ENCODE measurements at places on chromosomes 12 and 14. TPM values are rescaled to one million over a fixed set of nuclear protein-coding genes. Genes with fewer than 3 reads are reported as not detected.

Gene TMEM52B
- not detected for total RNA-seq

Gene DPPA3
- not detected for total RNA-seq

DNA sequence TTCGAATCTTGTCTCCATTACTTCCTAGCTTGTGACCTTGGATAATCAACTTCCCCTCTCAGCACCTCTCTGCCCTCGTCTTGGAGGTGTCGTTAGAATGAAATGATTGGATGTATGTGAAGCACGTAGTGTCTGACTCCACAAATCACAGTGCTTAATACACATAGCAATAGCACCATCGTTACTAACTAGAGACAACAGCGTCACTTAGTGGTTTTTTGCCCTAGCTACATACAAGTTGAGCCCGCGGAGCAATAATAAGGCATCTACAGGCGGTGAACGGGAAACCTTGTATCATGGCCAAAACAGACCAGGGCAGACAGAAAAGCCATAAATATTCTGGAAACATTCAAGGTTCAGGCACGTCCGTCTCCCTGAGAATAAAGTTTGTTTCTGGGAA is 154.9 kb downstream of the ASCL4 start:
- DNase-seq: peak; percentile 12

Gene MIS18BP1
- total RNA-seq: 29.8 TPM

Gene SLCO1B1
- not detected for total RNA-seq

DNA sequence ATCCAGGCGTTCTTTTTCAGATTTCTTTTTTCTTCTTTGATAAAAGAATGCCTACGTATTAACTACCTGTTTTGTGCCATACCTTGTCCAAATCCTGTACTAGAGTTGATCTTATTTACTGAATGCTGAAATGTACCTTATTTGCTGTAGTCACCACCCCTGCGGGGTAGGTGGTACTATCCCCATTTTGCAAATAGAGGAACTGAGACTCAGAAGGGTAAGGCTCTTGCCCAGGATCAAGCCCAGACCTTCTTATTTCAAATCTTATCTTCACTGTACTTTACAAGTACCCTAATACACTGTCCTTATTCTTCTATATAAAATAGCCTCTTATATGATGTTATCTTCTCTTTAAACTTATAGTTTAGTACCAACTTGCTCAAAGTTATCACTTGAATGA is 206.5 kb downstream of the SLC41A2 start:
- no peak for DNase-seq

DNA sequence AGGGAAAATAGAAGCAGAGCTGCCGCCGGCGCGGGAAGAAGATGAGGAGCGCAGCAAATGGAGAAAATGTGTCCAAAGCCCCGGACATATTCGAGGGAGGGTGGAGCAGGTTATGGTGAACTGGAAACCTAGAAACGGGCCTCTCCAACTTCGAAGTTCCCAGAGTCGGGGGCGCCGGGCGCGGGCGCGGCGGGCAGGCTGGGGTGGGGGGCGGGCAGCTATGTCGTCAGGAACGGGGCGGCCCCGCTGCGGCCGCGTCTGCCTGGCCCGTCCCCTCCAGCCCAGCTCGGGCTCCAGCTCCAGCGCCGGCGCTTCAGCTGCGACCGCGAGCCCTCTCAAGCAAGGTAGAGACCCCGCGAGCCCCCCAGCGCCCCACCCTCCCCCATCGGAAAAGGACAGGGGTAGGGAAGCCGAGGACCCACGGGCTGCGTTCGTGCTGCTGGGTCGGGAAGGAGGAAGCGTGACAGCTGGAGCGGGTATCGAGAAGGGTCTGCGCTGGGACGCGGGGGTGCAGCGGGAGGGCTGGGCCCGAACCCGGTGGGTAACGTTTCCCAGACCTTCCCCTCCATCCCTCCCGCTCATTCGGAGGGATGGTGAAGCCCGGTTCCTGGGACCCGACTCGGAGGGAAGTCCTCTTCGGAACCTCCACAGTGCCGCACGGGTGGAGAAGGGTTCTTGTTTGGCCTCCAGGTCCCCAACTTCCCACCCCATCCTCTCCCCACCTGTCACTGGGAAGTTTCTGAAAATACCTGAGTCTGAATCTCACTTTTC is 1.0 kb downstream of the DGKA start:
- no peak for DNase-seq

DNA sequence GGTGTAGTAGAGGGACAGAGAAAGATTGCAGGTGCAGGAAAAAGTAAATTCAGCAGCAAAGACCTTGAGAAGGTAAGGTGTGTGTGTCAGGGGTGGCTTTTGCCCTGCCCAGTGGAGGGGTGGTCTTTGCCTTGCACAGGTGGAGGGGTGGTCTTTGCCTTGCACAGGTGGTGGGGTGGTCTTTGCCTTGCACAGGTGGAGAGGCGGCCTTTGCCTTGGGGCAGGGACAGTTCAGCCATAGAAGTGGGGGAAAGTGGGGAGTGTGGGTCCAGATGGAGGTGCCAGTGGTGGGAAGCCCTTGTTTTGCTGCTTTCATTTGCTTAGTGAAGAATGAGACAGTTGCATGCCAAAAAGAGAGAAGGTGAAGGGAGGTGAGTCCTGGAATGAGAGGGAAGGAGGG is 65.7 kb downstream of the PRMT8 start:
- no peak for DNase-seq

- peak; percentile 95 for DNase-seq
These were observed 1036.1 kb upstream of the TMEM132C start for GRCh38 chr12:127230843-127231260.

DNA sequence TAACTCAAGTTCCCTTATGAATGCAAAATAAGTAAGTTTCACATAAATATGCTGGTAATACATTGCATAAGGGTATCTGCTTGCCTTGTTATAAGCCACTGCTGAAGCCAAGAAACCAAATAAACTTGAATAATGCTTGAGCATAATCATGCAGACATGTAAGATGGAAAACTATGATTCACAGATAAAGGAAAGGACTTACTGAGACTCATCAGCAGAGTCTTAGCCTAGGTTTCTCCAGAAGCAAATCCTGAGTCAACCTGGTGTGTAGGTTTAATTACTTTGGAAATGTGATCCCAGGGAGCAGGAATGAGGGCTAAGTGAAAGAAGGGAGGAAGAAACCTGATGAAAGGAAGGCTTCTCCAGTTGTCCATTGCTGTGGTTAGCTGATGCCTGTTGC is 107.7 kb upstream of the BTG1 start:
- peak; percentile 39 for DNase-seq

- DNase-seq: no peak
These were observed 272.6 kb downstream of the DAD1 start for GRCh38 chr14:22316473-22316872.

GRCh38 chr12:87311206-87311605 is 718.0 kb downstream of the C12orf50 start:
- DNase-seq: no peak

Gene RIPK3
- 7.9 TPM for total RNA-seq

Gene MTA1
- total RNA-seq: 64.7 TPM

Gene TOMM20L
- not detected for total RNA-seq

Gene TMEM119
- not detected for total RNA-seq

DNA sequence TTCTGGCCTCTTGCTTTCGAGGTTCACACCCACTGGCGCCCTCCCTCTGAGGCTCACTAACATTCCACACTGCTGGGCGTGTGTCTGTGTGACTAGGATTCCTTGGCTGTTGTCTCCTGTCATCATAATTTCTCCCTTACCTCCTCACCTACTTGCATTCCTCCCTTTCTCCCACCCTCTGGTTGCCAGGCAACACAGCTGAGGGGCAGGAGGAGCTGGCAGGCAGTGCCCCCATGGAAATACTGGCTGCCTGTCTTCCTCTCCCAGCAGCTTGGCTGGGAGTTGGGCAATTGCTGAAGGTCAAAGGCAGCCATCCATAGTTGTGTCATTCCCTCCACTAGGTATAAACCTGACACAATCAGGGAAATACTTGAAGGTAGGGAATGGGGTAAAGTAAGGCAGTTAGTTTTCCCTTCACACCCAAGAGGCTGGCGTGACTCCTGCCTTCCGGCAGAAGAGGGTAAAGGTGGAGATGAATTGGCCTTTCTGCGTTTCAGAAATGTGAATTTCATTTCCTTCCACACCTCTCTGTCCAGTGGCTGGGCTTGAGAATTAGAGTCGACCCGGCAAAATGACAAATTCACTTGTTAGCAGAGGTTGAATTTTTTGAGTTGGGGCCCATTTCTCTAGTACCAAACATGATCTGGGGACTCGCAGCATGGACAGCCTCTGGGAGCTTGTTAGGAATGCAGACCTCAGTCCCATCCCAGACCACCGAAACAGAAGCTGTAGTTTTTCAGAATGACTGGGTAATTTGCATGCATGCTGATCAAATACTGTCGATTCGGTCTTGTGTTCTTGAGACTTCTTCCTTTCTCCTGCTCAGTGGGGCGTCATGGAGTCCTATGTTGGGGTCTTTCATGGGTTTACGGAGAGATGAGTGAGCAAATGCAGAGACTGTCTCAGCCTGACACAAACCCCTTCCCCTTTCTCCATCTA is 24.3 kb upstream of the EMP1 start:
- peak; percentile 85 for DNase-seq

- DNase-seq: no peak
These were observed 10.4 kb downstream of the NYNRIN start for GRCh38 chr14:24409192-24409591.

Gene SLC48A1
- 14.9 TPM for total RNA-seq

DNA sequence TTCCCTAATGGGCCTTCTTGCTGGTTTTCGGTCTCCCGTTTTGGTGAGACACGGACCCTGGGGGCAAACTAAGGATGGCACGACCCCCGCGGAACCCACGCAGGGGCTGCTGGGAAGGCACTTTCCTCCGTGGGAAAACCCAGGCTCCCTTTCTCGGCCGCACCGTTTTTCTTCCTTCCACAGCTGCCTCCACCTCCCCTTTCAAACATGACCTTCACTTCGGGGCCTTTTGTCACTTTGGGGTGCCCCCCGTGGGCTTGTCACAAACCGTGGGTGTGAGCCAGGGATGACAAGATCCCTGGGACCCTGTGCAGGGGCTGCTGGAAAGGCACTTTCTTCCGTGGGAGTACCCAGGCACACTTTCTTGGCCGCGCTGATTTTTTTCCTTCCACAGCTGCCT is 268.7 kb downstream of the ALG10 start:
- no peak for DNase-seq

GRCh38 chr12:41221491-41221890 is 33.4 kb downstream of the PDZRN4 start:
- DNase-seq: no peak

- DNase-seq: no peak
These were observed 91.7 kb upstream of the MAX start for GRCh38 chr14:65193916-65194590.

GRCh38 chr12:76152181-76152807 is 67.8 kb upstream of the NAP1L1 start:
- no peak for DNase-seq

DNA sequence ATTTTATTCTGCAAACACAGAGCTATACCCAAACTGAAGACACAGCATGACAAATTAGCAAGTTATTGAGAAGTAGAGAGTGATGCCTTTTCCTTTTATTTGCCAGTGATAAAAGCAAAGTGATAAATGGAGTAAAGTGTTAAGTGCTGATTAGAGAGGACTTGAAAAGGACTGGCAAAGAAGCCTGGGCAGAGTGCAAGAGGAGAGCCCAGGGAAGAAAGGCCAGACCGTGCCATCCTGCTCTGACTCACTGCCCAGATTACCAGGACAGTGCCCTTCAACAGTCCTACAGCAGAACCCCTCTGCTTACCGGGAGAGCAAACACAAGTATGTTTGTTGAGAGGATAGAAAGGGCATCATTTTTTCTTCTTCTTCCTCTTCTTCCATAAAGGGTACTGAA is 106.5 kb downstream of the ETV6 start:
- no peak for DNase-seq

GRCh38 chr12:116718655-116719454 is 19.0 kb downstream of the SPRING1 start:
- no peak for DNase-seq

Gene DBX2
- total RNA-seq: not detected

- no peak for DNase-seq
These were observed 48.7 kb upstream of the ATF1 start for GRCh38 chr12:50715174-50715573.

DNA sequence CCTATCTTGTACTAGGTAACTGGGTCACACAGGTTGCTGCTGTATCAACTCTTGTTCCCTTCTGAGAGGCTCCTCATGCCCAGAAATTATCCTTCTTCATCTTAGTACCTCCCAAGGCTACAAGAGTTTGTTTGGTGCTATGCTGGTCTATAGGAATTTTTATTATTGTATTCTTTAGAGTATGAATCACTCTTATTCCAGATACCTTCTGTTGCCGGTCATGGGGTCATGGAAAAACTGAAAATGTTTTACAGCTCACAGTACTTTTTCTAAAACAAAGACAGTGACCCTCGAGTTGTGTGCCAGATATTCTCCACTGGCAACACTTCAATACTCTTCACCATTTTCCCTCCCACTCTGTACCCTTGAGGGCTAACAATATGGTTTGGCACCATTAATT is 1598.0 kb upstream of the TMEM132C start:
- DNase-seq: no peak

DNA sequence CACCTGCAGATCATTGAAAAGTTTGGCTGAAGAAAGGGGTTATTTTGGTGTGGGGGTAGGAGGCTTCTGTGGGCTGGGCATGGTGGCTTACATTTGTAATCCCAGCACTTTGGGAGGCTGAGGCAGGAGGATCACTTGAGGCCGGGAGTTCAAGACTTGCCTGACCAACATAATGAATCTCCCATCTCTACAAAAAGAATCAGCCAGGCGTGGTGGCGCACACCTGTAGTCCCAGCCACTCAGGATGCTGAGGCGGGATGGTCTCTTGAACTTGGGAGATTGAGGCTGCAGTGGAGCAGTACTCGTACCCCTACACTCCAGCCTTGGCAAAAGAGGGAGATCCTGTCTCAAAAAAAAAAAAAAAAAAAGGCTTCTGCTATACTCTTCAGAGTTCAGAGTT is 7.0 kb downstream of the DDIT3 start:
- DNase-seq: no peak

DNA sequence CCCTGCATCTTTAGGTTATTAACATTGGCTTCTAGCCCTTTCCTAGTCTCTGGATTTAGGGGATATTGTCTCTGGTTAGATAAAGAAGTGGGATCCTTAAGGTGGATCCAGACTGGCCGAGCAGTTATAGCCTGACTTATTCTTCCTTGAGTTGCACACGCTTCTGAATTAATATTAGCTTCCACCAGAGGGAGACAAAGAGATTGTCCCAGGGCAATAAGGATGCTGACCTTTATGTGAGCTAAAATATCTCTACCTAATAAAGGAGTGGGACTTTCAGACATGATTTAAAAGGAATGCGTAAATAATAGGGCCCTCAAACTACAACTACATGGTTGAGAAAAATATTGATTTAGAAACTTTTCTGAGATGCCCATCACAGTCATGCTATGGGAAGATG is 139.7 kb downstream of the SLCO1B3 start:
- DNase-seq: no peak

DNA sequence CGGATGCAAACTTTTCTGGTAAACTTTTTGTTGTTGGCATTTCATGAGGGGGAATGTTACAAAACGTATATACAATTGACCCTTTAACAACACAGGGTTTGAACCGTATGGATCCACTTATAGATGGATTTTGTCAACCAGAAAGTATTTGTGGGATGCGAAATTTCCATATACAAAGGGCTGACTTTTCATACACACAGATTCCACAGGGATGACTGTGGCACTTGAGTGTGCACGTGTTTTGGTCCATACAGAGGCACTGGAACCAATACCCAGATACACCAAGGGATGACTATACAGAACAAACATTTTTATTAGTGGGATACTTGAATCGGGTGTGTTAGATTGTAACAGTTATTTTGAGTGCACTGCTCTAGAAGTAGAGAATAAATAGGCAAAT is 29.8 kb upstream of the CCT2 start:
- peak; percentile 82 for DNase-seq

GRCh38 chr12:63318933-63319332 is 167.9 kb upstream of the AVPR1A start:
- no peak for DNase-seq

Gene RAB35
- total RNA-seq: 35.5 TPM

GRCh38 chr14:105891221-105891602 is 364.8 kb downstream of the TMEM121 start:
- DNase-seq: no peak
